ENCODE measurements at places on chromosomes 2 and 18.

DNA sequence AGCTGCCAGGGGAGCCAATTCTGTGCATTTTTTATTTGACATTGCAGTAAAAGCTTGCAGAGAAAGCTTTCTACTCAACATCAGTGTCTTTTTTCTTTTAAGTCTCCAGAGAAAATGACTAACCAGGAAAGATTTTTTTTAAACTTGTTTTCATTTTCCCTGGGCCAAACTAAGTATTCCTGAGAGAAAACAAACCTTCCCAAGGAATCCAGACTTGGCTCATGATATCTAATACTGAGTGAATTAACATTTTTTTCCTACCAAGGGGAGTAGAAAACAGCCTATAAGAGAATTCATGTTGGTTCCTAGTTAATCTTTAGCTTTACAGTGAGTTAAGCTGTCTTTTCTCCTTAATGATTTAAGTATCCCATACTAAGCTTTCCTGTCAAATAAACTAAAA lies 46.7 kb downstream of the DAPL1 start:
- DNase-seq: no peak

DNA sequence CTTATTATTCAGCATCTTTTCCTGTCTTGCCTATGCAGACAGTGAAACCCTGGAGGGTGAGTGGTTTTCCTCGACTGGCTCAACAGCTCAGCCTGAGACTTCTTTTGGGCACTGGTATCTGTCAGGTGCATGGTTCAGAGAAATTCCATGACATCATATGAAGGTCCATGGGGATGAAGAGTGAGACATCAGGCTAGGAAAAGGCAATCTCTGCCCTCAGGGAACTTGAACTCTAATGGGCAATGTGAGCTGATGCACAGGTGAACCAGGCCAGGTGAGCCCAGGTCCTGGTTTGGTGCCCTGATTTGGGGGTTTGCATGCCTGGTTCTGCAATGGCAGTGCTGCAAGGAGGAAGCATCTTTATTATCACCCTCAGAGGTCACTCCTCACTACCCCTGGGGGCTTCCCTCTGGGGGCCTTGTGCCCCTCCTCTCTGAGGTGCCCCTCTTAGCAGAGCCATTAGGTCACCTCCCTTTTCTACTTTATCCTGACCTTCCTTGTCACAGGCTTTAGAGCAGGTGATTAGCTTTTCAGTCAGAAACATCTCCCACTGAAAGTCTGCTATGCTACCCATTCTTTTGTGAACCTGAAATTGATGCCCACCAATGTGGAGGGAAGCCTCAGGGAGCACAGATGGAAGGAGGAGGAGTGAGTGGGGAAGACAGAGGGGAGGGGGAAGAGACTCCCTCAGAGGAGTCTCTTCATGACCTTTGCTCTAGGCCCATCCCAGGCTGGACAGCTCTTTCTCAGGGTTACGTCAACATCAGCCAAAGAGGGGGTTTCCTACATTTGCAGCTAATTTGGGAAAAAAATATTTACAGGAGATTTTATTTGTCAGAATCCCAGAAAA lies 47.3 kb downstream of the MERTK start:
- no peak for DNase-seq

DNA sequence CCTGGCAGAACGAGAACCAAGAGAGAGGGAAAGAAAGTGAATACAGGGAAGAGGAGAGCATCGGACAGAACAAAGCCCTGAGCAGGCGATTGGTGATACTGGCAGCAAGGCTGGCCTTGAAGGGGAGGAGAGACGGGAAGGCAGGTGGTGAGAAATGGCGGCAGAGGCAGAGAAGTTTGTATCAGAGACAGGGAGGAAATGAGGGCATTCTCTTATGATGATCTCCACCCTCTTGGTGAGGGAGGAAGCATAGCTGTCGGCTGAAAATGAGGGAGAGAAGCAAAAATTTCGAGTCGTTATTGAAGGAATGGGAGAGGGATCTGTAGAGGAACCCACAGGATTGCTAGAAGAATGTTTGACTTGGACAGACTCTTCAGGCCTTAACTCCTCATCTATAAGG lies 80.6 kb downstream of the CLIP4 start:
- no peak for DNase-seq

- no peak for DNase-seq
These were observed 496.1 kb upstream of the RAB6C start for GRCh38 chr2:129483366-129483765.

- no peak for DNase-seq
These were observed 8.4 kb downstream of the MYOM1 start for GRCh38 chr18:3211236-3211992.

- no peak for DNase-seq
These were observed 480.2 kb downstream of the LPIN1 start for GRCh38 chr2:12226653-12227052.

DNA sequence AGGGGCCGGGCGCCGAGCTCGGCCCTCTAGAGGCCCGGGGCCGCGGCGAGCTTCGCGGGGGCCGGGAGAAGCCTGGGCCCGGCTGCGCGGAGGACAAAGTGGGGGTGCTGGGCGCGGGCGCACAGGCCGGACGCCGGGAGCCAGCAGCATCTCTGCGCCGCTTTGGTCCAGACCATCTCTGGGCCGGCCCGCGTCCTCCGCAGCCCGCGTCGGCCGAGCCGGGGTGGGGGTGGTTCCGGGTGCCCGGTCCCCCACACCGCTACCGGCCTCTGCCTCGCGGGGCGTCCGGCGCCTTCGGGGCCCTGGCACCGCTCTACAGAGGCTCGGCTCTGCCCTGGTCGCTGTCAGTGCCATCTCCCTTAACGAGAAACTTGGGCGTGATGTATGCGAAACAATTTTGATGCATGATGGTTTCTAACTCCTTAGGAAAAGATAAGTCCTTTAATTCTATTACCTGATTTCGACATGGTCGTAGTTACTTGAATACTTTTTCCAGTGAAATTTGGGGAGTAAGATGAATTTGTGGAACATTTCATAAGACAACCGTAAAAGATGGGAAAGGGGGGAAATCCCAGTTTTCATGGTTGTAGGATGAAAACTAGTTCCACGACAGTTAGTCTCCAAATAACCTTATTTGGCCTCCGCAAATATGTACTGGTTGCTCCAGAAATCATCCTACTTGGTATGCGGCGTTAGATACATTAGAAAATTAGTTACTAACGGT lies 562 bp downstream of the TWSG1 start:
- no peak for DNase-seq

- DNase-seq: peak; percentile 38
These were observed 48.4 kb downstream of the GTF3C3 start for GRCh38 chr2:196750977-196751631.

- DNase-seq: no peak
These were observed 480.9 kb downstream of the TSN start for GRCh38 chr2:122236152-122236874.

- no peak for DNase-seq
These were observed 31.6 kb upstream of the CCBE1 start for GRCh38 chr18:59728816-59729215.

DNA sequence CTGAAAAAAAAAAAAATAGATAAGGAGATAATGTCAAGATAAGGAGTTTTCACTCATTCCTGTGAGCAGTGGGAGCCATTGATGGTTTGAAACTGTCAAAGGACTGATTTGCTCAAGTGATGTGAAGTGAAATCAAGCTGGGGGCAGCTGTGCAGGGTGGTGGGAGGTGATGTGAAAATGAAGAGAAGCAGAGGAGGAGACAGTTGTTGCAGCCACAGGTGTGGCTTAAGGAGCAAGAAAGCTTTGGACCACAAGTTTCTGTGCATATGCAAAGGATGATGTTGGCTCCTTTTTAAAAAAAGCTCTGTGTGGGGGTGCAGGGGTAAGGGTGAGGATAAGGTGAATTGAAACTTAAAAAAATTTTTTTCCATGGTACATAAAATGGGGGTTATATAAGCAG lies 8.3 kb downstream of the EFR3B start:
- DNase-seq: no peak

GRCh38 chr2:144162652-144163051 lies 357.3 kb downstream of the ZEB2 start:
- DNase-seq: peak; percentile 10

- no peak for DNase-seq
These were observed 5.4 kb upstream of the CHRNG start for GRCh38 chr2:232533944-232534710.

DNA sequence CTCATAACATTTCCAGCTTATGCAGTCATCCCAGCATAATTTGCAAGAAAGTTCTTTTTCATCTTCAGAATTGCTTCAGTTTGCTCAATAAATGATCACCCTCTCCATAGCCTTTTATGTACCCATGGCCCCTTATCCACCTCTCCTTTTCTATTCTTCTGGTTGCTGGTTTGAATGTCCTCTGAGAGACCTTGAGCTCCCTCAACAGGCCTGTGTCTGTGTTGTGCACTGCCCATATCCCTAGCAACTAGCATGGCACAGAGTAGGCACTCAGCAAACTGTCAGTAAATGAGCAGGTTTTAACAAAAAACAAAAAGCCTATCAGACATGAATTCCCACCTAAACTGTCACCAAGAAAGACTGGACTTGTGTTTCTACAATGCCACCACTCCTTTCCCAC lies 160.5 kb downstream of the AKAIN1 start:
- no peak for DNase-seq

GRCh38 chr2:124080281-124081153 lies 55.4 kb downstream of the CNTNAP5 start:
- DNase-seq: no peak

GRCh38 chr2:20356042-20356441 lies 5.4 kb upstream of the PUM2 start:
- DNase-seq: no peak

DNA sequence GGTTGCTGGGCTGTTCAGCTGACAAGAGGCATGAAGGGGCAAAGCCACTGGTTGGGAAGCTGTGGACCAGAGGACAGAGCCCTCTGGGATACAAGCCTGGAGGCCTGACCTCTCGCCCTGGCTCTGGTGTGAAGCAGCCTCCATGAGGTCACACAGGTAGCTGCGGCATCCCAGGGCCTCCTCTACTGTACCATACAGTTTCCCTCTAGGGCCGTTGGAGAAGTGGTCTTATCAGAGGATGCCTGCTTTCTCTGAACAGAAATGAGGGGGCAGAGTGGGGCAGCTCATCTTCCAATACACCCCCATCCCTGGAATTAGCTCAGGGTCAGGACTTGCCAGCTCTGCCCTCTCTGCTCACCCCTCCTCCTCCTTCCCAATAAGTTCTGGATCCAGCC lies 135.1 kb upstream of the SMAD2 start:
- DNase-seq: no peak

GRCh38 chr2:226892729-226893128 lies 56.9 kb downstream of the RHBDD1 start:
- DNase-seq: no peak

GRCh38 chr18:24862201-24862816 lies 401.9 kb downstream of the HRH4 start:
- DNase-seq: no peak

GRCh38 chr2:42224422-42225067 lies 55.4 kb downstream of the EML4 start:
- no peak for DNase-seq

- DNase-seq: no peak
These were observed 146.2 kb upstream of the MSH6 start for GRCh38 chr2:47636596-47637264.

DNA sequence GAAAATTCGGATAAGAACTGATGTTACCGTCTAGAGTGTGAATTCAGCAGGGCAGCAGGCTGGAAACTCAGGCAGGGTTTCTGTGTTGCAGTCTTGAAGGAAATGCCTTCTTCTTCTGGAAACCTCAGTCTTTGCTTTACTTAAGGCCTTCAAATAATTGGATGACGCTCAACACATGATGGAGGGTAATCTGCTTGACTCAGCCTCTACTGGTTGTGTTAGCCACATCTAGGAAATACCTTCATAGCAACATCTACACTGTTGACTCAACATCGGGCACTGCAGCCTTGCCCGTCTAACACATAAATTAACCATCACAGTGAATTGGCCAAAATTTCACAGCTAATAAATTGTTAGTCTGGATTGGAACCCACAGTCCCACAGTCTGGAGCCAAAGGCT lies 37.2 kb downstream of the YPEL5 start:
- no peak for DNase-seq

GRCh38 chr2:85796341-85797262 lies 42.8 kb downstream of the ATOH8 start:
- DNase-seq: no peak

DNA sequence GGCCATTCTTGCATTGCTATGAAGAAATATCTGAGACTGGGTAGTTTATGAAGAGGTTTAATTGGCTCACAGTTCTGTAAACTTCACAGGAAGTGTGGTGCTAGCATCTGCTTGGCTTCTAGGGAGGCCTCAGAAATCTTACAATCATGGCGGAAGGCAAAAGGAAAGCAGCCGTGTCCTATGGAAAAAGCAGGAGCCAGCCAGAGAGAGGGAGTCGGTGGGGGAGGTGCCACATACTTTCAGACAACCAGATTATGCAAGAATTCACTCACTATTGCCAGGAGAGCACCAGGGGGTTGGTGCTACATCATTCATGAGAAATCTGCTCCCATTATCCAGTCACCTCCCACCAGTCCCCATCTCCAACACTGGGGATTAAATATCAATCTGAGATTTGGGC lies 64.1 kb downstream of the CPS1 start:
- DNase-seq: no peak

- no peak for DNase-seq
These were observed 274.9 kb downstream of the NR4A2 start for GRCh38 chr2:156057647-156058046.

DNA sequence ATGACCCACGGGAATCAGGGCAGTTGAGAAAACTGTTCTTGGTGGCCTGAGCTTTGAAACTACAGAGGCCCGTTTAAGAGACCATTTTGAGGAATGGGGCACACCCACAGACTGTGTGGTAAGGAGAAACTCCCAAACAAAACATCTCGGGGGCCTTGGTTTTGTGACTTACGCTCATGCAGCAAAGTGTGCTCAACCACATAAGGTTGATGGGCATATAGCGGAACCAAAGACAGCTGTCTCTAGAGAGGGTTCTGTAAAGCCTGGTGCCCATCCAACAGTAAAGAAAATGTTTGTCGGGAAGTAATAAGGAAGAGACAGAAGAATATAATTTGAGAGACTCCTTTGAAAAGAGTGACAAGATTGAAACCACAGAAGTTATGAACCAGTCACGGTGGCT lies 5.4 kb downstream of the MRO start:
- no peak for DNase-seq

DNA sequence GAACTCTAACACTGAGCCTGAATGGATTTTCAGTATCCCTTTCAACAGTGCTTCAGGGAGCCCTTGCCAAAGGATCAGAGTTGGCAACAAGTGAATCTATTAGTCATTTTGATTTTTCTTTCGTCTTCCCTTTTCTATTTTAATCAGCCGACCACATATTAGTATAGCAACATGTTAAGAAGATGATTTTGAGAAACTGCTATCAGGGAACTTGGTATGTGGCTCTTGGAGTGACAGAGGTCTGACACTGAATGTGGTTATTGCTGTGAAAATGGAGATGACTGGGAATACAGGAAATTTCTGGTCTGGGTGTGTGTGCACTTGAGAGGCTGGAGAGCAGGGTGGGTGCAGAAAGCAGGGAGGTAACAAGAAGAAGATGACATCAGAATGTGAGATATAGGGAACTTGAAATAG lies 28.7 kb upstream of the IL1RL1 start:
- no peak for DNase-seq

DNA sequence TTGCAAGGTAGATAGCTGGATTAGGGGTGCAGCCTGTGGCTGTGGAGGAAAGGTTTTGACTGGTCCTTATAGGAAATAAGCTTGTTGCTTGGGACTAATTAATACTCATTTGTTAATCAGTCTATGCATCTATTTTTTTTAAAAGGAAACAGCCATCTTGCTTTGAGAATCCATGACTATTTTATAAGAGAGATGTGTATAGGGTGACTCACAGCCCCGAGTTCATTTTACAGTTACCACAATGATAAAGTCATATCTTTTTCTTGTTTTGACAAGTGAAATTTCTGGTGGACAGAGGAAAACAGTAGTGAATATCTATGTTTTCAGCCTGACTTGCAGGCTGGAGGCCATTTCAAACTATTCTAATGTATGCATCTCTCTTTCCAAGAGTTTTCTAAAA lies 193.5 kb upstream of the CCDC68 start:
- no peak for DNase-seq

Measured in stimulated activated CD8-positive, alpha-beta memory T cell treated with anti-CD3 and anti-CD28 coated beads, Interleukin-12 subunit alpha, Interleukin-12 subunit beta, amount 100 ng/mL, for 1 hour (primary cell).